A549 treated with GW870086 at 1 μM for 4 hours (cell line): ENCODE measurements at places on chromosomes 16 and 17. TPM values are rescaled to one million over a fixed set of nuclear protein-coding genes. Genes with fewer than 3 reads are reported as not detected.

MPV17L gene
- total RNA-seq, result 4.6 to 6.0 TPM (median 4.9 TPM) in 5 replicates

FAM171A2 gene
- total RNA-seq, result 2.6 to 4.2 TPM (median 3.5 TPM) in 5 replicates

MYH11 gene
- 0.03 to 0.09 TPM (median 0.05 TPM) in 4 of 5 replicates, not detected in the other for total RNA-seq

RPL13 gene
- total RNA-seq, result 3,635 to 4,439 TPM (median 4,294 TPM) in 5 replicates

SEZ6L2 gene
- 17.0 to 21.8 TPM (median 20.7 TPM) in 5 replicates for total RNA-seq

PRSS33 gene
- total RNA-seq, result not detected in 5 replicates

COPZ2 gene
- total RNA-seq, result 13.9 to 19.5 TPM (median 17.4 TPM) in 5 replicates

NFAT5 gene
- 3.5 to 8.0 TPM (median 6.1 TPM) in 5 replicates for total RNA-seq

OTOA gene
- total RNA-seq, result 0.08 to 0.14 TPM (median 0.13 TPM) in 3 of 5 replicates, not detected in the others
